ENCODE measurements at places on chromosomes 3 and 15. TPM values are rescaled to one million over a fixed set of nuclear protein-coding genes. Genes with fewer than 3 reads are reported as not detected.

Gene EIF4E3
- 1.3 TPM for total RNA-seq

Gene CACNA2D2
- total RNA-seq, result not detected

Gene GALNT15
- 1.2 TPM for total RNA-seq

Gene LIPH
- total RNA-seq, result 2.5 TPM

Gene KBTBD8
- total RNA-seq, result 3.5 TPM

Gene ANKRD63
- total RNA-seq, result 0.09 TPM

Gene CHDH
- not detected for total RNA-seq

Gene CHRFAM7A
- total RNA-seq, result 2.9 TPM

Gene LTK
- under 0.01 TPM for total RNA-seq
